Stimulated activated CD4-positive, alpha-beta T cell treated with anti-CD3 and anti-CD28 coated beads, Interleukin-15, amount 100 ng/mL, for 1 hour (primary cell): ENCODE measurements at places on chromosomes 6 and 20.

DNA sequence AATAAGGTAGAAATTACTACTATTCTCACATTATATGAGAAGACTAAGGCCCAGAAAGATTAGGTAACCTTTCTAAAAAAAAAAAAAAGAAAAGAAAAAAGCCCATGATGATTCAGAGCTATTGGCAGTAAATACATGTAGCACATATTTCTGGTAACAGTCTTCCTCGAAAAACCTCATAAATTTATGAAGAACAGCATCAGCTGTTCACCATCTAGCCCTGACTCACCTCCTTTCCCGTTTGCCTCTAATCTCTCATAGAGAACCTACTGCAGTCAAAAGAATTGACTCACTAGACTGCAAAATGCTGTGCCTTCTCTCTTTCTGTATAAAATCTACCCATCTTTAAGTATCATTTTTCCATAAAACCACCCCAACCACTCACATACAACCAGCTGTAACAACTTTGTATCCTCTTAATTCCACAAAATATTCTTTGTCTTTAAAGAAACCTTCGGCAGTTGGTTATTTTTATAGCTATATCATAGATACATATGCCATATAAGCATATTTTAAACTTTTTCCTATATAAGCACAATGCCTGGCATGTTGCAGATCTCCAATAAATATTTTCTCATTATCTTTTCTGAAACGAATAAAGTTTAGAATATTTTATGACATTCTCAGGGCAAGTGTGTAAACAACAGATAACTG lies 152.7 kb upstream of the ENPP5 start:
- DNase-seq = no peak

DNA sequence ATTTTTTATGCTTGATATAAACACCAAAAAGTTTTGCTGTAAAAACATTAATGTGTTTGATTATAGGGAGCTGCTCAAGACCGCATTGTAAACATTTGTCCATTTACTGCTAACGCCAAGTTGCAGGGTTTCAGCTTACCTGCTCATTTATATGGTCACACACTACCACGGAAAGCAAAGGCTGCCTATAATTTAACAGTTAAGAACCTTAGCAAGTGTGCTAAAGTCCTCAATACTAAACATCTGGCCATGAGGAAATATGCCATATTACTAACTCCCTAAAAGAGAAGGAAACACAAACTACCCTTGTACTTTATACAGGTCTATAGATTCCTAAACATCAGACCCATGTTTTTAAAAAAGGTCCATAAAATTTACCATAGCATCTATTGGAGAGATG lies 129.5 kb downstream of the ASCC3 start:
- DNase-seq = no peak

DNA sequence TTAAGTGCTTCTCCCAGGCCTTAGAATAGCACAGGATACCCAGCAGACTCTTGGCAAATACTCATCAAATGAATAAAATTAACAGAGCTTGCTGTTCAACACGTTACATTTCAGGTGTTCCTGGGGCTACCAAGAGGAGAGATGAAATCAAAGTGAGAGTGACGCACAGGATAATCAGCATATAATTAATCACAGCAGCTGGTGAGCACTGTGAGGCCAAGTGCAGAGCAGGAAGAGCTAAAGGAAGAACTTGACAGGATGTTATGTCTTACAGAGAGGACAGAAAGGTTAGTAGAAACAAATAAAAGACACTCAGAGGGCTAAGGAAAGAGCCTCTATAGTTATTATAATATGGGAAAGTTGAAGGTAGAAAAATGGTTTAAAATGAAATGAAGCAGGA lies 8.8 kb downstream of the PPIL1 start:
- no peak for DNase-seq

GRCh38 chr6:165448210-165448609 lies 138.8 kb upstream of the C6orf118 start:
- no peak for DNase-seq

GRCh38 chr20:51666126-51666525 lies 102.1 kb downstream of the ATP9A start:
- DNase-seq = no peak

- DNase-seq = no peak
Observed at GRCh38 chr6:168597471-168597875, 156.5 kb downstream of the SMOC2 start.

DNA sequence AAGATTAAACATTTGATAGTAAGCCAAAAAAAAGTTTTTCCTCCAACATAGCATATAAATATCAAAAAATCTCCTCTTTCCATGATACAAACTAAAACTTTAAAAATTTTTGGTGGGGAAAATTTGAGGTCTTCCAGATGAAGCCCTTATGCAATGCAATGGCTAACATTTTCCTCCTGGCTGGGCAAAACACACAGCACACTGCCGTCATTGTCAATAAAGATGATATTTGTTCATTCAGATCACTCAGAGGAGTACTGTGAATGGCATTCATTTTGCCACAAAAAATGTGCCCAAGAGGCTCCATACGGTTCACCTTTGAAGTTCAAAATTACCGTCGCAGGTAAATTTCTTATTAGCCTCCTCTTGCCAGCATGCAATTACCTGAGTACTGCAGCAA lies 33.9 kb upstream of the FBXO9 start:
- no peak for DNase-seq

- DNase-seq = no peak
Observed at GRCh38 chr6:32906539-32906938, 34.3 kb downstream of the HLA-DMB start.

- no peak for DNase-seq
Observed at GRCh38 chr6:100084316-100084990, 90.4 kb upstream of the MCHR2 start.

- no peak for DNase-seq
Observed at GRCh38 chr6:4687989-4688947, 87.9 kb upstream of the CDYL start.

GRCh38 chr20:50221501-50222308 lies 31.1 kb downstream of the CEBPB start:
- DNase-seq = no peak

DNA sequence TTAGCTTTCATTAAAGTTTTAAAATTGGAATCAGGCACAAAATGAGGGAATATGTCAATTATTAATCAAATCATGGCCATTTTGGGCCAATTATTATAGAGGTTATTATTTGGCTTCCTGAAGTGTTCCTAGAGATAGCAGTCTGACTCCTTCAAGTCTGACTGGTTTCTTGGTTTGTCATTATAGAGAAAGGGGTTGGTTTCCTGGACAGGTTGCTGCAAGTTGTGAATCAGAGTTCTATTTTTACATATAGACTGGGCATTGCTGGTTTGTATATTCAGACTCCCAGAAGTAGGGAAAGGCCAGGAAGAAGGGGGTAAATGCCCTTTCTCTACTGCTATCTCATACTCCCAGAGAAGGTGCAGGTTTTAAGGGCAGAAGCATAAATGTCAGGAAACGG lies 121.4 kb upstream of the CEP162 start:
- DNase-seq = no peak

DNA sequence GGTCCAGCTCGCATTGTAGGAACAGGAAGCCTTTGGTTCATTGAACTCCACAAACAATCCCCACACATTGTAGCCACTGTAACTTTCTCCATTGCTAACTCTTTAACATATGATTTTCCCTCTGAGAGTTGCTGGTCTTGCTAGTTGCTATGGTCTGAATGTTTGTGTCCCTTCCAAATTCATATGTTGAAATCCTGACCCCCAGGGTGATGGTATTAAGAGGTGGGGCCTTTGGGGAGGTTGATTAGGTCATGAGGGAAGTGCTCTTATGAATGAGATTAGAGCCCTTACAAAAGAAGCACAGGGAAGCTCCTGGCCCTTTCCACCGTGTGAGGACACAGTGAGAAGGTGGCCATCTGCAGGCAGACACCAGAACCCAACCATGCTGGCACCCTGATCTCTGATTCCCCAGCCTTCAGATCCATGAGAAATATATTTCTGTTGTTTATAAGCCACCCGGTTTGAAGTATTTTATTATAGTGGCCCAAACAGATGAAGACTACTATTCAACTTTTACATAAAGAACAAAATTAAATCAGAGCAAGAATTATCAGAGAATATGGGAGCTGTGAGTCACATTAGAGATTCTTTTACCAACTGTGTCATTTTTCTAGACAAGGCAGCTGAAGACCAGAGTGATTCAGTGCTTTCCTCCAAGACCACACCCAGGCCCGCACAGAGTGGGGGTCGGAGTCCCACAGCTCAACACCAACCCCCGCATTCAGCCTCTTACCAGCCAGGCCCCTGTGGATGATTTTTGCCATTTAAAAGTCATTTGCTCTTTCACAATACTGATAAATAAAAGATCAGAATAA lies 143.0 kb downstream of the SAMD5 start:
- no peak for DNase-seq

- no peak for DNase-seq
Observed at GRCh38 chr20:14000917-14001316, 5.6 kb downstream of the MACROD2 start.

GRCh38 chr6:53799340-53799739 lies 4.5 kb downstream of the LRRC1 start:
- no peak for DNase-seq

- DNase-seq = no peak
Observed at GRCh38 chr20:21053002-21053762, 53.0 kb downstream of the LINC00237 start.

GRCh38 chr20:9500121-9500520 lies 14.3 kb upstream of the LAMP5 start:
- no peak for DNase-seq

- no peak for DNase-seq
Observed at GRCh38 chr6:162713974-162714780, 13.4 kb downstream of the PRKN start.

GRCh38 chr20:32580970-32581838 lies 3.9 kb downstream of the NOL4L start:
- DNase-seq = no peak

- DNase-seq = no peak
Observed at GRCh38 chr20:49872056-49872455, 43.3 kb downstream of the SPATA2 start.

DNA sequence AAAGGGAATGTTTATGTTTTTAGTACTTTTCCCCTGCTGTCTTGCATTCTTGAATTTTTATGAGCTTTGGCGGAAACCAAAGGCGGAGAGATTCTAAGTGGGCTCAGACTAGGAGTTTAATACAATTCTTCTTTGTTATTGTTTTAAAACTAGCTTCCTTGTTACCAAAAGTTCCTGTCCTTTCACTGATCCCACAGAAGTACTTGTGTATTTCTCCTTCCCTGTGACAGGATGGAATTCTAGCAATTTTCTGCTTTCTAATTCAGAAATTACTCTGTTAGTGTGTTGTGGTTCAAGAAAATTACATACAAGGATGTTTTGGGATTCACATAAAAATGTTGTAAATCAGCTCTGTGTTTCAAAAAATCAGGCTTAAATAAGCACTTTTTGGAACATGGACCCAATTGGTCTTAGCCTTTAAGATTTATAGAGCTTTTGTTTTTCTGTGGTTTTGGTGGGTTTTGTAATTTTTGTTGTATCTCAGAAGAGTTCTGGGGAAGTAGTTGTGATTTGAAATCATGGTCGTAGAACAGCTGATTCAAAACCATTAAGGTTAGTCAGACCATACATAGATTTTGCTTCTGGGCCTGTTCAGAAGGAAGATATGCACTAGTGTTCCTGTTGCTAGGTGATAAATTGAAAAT lies 17.6 kb upstream of the CTAGE9 start:
- no peak for DNase-seq

GRCh38 chr6:152648105-152648504 lies 10.9 kb upstream of the SYNE1 start:
- DNase-seq = no peak

DNA sequence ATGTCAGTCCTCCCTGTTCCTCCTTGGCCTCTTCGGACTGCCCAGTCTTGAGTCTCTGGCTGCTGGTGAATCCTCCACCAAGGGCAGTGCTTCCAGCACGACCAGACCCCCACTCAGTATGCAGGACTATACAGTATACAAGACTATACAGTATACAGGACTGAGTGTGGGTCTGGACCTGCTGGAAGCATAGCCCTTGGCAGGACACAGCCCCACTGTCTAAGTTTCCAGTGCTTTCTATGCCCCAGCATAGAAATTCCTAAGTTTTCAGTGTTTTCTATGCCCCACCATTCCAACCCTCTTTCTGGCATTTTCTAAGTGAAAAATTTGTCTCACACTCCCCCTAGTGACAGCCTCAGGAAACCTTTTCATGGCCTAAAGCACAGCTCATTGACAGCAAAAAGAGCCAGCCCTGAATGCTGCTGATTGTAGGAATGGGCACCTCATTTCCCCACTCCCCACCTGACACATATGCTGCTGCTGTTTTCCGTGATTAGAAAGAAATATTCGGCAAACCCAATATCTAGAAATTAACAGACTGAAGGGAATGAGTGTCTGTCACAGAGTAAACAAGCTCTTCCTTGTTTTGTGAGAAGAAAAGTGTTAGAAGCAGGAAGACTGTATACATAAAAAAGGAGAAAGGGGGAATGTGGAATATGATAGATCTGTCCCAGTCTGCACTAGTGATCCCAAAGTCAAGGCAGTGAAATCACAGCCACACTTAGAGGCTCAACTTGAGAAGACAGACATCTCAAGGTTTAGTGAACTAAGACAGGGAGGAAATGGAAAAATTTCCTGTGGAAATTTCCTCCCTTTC lies 206.9 kb downstream of the IBTK start:
- no peak for DNase-seq

DNA sequence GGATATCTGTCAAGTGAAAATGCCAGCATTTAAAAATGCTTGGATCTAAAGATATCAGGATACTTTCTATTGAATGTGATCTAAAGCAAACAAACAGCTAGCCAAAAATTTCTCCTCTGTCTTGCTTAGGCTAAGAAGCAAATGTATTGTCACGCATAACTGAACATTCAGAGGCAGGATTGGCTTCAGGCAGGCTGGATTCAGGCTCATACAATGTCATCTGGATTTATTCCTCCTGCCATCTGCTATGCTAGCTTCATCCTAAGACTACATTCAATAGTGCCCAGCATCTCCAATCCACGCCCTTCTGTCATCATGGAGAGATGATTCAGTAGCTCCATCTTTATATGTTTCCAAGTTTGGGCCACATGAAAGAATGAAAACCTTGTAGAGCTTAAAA lies 27.1 kb downstream of the PFDN4 start:
- no peak for DNase-seq
